Skeletal muscle tissue (tissue), 5 donors: ENCODE measurements at places on chromosomes 6 and 20. TPM values are rescaled to one million over a fixed set of nuclear protein-coding genes. Genes with fewer than 3 reads are reported as not detected.

The CTCFL gene
- total RNA-seq = not detected

The CCHCR1 gene
- total RNA-seq = 9.9 TPM

The GSTA3 gene
- not detected for total RNA-seq

The CABLES2 gene
- 1.0 TPM for total RNA-seq

The IFT52 gene
- 45.4 TPM for total RNA-seq

The C6orf58 gene
- total RNA-seq = not detected

The PDYN gene
- not detected for total RNA-seq

The PRR18 gene
- total RNA-seq = 0.52 TPM

The TNNC2 gene
- total RNA-seq = 2,844 TPM

The ACTL10 gene
- total RNA-seq = 1.0 TPM

The OPRL1 gene
- 0.52 TPM for total RNA-seq

The XKR7 gene
- total RNA-seq = not detected

The TRIM40 gene
- not detected for total RNA-seq

The ENPP4 gene
- 25.1 TPM for total RNA-seq

The MSH5 gene
- total RNA-seq = 3.1 TPM

The FLRT3 gene
- 9.4 TPM for total RNA-seq

The ZSWIM3 gene
- 7.8 TPM for total RNA-seq

The RFX6 gene
- not detected for total RNA-seq

The PPP1R16B gene
- total RNA-seq = 4.2 TPM

The MUC21 gene
- total RNA-seq = not detected

The PREX1 gene
- 20.4 TPM for total RNA-seq

The CD164 gene
- total RNA-seq = 160 TPM

The OXT gene
- not detected for total RNA-seq

The KIF13A gene
- total RNA-seq = 44.9 TPM

The SLC39A7 gene
- 53.2 TPM for total RNA-seq

The TSBP1 gene
- not detected for total RNA-seq

The BPIFB4 gene
- not detected for total RNA-seq

The BMP5 gene
- total RNA-seq = 11.5 TPM

The MYBL2 gene
- total RNA-seq = 3.1 TPM

The NDRG3 gene
- total RNA-seq = 15.1 TPM

The MEP1A gene
- not detected for total RNA-seq

The SEMG1 gene
- total RNA-seq = not detected

The COQ3 gene
- 12.0 TPM for total RNA-seq

The JPH2 gene
- 85.1 TPM for total RNA-seq

The QRSL1 gene
- 14.6 TPM for total RNA-seq

The PLCB1 gene
- 13.0 TPM for total RNA-seq

The ADGB gene
- not detected for total RNA-seq

The RAMACL gene
- total RNA-seq = 1.0 TPM

The HLA-F gene
- total RNA-seq = 12.0 TPM

The CALHM5 gene
- total RNA-seq = 4.2 TPM

The HLA-B gene
- total RNA-seq = 92.9 TPM

The KCNB1 gene
- total RNA-seq = 2.1 TPM

The FILIP1 gene
- 19.3 TPM for total RNA-seq

The PGM3 gene
- total RNA-seq = 46.4 TPM

The TNXB gene
- total RNA-seq = 130 TPM

The LY6G6F gene
- not detected for total RNA-seq

The ENPP5 gene
- 3.7 TPM for total RNA-seq

The LY6G6C gene
- total RNA-seq = not detected

The PHACTR1 gene
- 5.7 TPM for total RNA-seq

The SEC63 gene
- total RNA-seq = 40.7 TPM
